ENCODE measurements at places on chromosomes 6 and 20.

DNA sequence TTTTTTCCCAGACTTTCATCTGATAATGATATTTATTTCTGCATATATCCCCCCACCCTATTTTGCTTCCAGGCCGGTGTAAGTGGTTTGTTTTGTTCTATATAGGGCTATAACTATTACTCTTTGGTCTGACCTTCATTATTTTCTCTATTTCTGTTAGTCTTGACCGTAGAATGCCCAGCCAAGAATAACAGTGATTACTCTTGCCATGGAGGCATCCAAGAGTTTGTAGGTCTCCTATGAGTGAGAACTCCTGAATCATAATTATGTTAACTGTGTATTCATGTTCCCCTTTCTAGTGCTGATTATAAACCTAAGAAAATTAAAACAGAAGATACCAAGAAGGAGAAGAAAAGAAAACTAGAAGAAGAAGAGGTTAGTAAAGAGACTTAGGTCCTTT is 52.2 kb downstream of the TOP1 start:
- no peak for DNase-seq

GRCh38 chr6:109793792-109794191 is 102.7 kb downstream of the FIG4 start:
- no peak for DNase-seq

- no peak for DNase-seq
Observed at GRCh38 chr6:113888956-113889630, 31.9 kb downstream of the MARCKS start.

DNA sequence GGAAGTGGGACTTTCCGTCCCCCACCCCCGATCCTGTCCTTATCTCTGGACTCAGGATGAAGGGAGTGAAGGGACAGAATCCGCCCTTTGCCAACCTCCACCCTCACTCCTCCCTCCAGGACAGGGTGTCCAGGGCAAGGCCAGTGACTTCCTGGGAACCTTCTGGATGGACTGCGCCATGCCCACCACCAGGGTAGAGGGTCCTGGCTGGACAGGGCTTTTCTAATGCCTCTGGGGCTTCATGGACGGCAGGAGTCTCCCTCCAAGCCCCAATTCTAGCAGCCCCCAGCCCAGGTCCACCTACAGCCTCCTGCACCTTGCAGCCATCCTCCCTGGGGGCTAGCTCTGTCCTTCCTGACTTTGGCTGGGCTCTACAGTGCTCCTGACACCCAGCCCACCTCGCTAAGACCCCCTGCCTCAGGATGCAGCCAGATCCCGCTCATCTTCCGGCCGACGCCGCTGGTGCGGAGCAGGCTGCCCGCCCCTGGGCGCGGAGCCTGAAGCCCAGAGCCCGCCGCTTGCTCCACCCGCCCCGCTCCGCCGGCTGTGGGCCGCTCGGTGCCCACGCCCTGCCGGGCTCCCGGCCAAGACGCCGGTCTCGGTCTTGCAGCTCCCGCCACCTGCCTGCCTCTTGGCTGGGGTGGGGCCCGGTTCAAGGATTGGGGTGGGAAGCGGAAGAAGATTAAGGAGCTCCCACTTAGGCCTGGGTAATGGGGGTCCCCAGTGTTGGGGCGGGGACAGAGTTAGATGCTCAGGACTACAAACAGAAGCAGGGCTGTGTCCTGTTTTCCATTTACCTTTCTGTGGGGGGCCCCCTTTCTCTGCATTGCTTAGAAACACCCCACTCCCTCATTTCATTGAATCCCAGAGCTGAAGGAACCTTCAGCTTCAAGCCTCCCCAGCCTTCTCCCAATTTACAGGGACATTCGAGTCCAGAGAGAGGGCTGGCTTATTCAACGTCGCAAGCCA is 72.8 kb downstream of the MDGA1 start:
- no peak for DNase-seq

- DNase-seq, result no peak
Observed at GRCh38 chr6:28597217-28597835, 71.6 kb downstream of the GPX5 start.

GRCh38 chr6:159441704-159441981 is 251.4 kb downstream of the SOD2 start:
- DNase-seq, result no peak

DNA sequence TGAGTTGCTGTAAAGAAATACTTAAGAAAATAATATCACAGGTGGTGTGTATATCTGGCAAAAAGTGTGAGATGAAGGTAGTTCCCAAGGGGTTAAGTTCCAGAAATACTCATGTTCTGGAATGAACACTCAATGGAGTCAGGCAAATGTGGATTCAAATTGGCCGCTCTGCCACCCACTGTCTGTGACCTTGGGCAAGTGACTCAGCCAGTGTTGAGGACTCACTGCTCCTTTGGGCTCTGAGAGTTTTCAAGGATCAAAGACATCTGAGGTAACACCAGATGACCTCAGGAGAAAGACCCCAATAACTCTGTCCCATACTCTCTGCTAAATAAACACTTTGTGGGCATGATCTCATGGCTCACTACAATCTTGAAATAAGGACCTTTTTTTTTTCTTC is 59.2 kb upstream of the EYA2 start:
- DNase-seq, result no peak

- no peak for DNase-seq
Observed at GRCh38 chr6:169473663-169474062, 220.0 kb upstream of the THBS2 start.

DNA sequence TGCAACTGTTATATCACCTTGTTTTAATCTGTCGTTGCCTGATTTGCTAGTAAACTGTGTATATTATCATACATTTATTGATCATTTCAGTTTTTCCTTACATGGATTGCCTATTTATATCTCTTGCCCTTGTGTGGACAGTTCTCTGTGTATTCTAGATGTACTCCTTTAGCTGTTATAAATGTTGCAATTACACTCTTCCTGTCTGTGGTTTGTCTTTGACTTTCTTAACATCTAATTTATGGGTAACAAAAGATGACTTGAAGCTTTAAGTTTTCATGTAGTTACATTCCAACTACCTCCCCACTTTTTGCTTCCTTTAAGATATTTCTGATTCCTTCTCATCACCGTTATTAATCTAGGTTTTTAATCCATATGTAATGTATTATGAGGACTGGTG is 22.6 kb downstream of the PLCB1 start:
- no peak for DNase-seq

DNA sequence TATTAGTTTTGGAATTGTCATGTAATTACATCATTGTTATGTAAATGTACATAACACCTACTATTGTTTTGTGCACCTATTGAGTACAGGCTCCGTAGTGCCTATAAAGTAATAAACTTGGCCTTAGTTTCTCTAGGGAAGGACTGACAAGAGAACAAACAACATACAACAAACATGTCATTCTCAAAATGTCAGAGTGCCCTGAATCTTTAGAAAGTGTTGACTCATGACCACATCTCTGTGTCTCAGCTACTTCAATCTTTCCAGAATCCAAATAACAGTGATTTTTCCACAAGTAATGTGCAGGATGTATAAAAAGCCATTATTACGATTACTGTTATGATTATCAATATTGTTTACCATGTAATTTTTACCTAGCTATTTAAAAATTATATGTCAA is 17.2 kb downstream of the LAMP5 start:
- no peak for DNase-seq

- no peak for DNase-seq
Observed at GRCh38 chr6:144665932-144666450, 380.9 kb downstream of the UTRN start.

DNA sequence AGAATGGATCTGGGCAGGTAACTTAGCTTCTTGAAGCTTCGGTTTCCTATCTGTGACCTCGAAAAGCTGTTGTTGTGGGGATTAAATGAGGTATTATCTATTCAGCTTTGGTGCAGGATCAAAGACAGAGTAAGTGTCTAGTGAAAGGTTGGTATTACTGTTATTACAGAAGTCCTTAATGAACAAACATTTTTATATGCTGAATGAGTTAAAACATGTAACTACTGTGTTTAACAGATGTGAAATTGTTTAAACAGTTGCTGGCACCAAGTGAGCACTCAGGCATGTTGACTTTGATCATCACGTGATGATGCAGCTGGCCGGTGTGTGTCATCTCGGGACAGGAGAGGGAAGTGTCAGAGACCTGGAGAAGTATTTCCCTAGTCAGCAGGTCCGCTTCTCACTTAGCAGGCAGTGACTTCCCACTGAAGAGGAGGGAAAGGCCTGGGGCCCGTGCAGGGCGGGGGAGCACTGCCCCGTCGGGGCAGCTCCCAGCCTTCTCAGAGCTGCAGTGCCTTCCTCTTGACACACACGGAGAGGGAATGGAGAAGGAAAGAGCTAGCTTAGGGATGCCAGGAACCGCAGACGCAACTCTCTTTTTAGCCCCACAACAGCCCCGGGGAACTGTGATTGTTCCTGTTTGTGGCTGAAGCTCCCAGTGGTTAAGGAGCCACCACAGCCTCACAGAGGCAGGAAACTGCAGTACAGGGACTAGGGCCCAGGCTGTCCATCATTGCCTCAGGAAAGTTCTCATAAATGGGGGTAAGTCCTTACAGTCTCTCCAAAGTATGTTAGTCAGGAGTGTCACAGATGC is 18.0 kb downstream of the TUBB2A start:
- no peak for DNase-seq

DNA sequence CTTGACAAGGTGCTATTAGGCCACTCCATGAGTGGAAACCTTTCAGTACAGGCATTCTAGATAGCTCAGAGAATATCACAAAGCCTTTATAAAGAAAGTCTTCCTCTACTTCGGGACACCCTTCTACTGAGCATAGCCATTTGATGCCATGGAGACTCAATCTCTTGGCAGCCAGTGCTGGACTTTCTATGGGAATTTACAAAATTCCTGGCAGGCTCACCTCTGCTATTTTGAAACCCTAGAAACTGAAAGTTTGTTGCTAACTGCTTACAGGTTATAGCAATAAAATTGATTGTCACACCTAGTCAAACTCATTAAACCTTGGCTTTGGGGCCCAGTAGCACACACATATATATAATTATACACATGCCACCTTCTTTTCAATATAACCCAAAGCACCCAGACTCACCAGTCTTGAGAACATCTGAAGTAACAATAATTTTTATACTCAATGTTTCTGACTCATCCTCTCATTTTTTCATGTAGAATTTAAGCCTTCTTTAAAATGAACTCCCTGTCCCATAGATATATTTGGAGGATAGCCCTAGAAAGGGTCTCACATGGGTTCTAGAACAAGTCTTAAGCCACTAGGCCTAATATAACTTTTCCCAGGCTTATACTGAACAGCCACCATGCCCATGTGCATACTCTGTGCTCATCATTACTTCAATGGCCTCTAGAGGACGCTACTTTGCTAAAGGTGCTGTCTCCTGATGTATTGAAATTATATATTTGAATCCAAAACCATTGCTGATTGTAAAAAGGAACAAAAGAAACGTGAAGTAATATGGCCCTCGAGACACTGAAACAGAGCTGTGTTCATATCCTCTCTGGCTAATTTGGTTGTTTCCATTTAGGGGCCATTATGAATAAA is 368.1 kb upstream of the MARCKS start:
- no peak for DNase-seq

- DNase-seq, result no peak
Observed at GRCh38 chr6:149153693-149154092, 163.8 kb upstream of the TAB2 start.

DNA sequence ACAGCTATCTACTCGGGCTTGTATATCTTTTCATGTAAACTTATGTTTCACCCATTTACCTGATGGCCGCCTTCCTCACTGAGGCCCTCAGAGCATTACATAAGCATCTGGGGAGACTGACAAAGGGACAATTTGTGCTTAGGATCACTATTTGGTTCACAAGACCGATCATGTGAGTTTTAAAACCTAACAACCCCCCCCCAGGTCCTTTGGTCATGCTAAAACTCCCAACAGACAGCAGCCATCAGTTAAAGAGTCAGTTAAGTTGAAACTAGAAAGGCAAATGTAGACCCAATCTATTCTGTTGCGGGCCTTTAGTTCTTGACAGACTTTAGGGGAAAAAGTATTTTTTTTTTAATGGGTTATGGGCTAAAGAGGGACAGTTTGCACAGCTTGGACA is 205.0 kb upstream of the RNF24 start:
- no peak for DNase-seq

GRCh38 chr6:9455864-9456658 is 958.8 kb downstream of the TFAP2A start:
- no peak for DNase-seq

DNA sequence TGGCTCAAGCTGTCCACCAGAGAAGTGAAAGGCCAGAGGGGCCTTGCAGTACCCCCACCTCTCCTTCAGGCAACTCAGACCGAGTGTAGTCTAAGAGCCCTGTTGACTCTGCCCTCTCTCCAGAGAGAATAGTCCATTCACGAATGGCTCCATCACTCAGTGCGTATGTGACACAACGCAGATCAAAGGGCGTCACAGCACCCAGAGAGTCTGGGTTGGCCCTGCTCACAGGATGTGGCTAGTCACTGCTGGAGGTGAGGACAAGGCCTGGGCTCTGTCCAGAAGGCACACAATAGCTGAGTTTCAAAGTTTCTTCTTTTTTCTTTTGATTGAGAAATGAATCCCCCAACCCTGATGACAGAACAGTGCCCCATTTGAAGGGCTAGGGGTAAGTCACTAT is 74.1 kb downstream of the TRMT11 start:
- DNase-seq, result no peak

DNA sequence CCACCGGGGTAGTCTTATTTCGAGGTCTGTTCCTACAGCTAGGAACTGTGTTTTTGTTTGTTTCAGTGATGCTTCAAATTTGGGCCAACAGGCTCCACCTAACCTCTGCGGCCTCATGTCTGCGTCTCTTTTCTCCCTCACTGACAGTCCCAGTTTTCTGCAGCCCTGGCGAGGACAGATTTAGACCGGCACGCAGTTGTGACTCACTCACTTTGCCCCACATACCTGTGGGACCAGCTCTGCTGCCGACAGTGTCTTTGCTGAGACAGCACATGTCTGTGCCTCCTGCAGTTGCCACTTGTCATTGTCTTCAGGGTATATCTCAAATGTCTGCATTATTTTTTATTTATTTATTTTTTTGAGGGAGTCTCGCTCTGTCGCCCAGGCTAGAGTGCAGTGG is 29.2 kb downstream of the OSBPL2 start:
- no peak for DNase-seq

DNA sequence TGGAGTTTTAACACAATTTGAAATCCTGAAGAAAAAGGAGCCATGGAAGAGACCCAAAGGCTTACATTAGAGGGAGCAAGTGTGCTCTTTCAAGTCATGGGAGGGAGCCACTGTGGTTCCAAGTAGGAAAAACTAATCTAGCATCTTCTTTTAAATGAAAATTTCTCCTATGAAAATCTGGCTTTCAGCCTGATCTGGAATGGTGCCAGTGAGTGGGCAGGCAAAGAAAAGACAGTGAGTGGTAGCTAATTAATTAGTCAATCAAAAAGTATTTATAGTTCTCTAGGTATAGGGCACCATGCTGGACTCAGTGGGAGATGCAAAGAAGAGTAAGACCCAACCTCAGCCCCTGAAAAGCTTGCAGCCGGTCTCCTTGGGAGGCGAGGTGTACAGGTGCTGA is 21.9 kb downstream of the CAP2 start:
- no peak for DNase-seq

GRCh38 chr6:36389353-36389752 is 1.9 kb upstream of the ETV7 start:
- no peak for DNase-seq

GRCh38 chr6:131736003-131736596 is 25.3 kb upstream of the CTAGE9 start:
- DNase-seq, result no peak

GRCh38 chr6:149717588-149718458 is at the start of gene LATS1:
Gene LATS1 (minus strand): TSS chr6:149718101. CDS start chr6:149702126, 15,975 bp downstream.
- peak; percentile 64 for DNase-seq

GRCh38 chr20:48684501-48685041 is 143.2 kb downstream of the PREX1 start:
- DNase-seq, result no peak

- DNase-seq, result no peak
Observed at GRCh38 chr6:168097621-168098430, 18.8 kb upstream of the FRMD1 start.

All from NCI-H2107 (cell line).